ENCODE measurements at places on chromosomes 1 and 21. TPM values are rescaled to one million over a fixed set of nuclear protein-coding genes. Genes with fewer than 3 reads are reported as not detected.

DNA sequence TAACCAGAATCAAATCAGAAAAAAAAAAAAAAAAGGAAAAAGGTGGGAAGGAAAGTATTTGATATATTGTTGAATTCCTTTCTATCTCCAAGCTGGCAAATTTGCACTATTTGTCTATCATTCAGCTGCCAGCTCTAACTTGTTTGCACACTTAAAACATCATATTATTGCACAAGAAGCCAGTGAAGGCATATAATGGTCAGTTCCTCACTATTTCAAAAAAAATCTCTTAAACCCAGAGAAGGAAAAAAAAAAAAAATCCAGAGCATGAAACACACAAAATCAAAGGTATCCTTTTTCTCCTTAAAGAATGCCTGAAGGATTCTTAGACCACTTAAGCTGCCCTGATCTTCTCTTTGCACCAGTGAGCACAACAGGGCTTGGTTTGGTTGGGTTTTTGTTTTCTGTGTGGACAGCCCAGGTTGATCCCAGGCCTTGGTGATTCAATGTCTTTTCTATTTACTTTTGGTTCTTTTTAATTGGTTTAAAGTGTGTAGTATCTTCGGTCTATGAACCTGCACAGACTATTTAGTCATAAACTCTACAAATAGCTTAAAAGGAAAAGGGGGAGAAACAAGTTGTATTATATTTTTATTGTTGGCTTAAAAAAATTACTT lies 40.2 kb downstream of the DUSP10 start:
- DNase-seq: no peak
- no peak overlapping the region for H3K27ac ChIP-seq
- H3K27me3 ChIP-seq: no peaks in the 10 kb centered on the region
- H3K36me3 ChIP-seq: peaks cover 14% of the 10 kb centered on the region

DNA sequence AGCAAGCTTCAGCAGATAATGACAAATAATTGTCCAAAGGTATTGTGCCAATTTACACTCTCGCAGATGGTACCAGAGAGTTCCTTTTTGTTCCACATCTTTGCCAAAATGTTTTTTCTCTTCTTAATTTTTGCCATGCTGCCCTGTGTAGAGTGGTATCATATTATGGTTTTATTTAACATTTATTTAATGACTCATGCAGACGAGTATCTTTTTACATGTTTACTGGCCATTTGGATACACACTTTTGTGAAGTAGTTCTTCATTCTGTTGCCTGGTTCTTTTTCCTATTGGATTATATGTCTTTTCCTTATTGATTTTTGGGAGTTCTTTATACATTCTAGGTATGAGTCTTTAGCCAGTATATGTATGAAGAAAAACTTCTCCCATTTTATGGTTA lies 151.1 kb downstream of the PCNX2 start:
- H3K27ac ChIP-seq: no peak overlapping the region
- H3K4me1 ChIP-seq: no peaks in the 10 kb centered on the region
- no peak for DNase-seq
- H3K27me3 ChIP-seq: no peaks in the 10 kb centered on the region

DNA sequence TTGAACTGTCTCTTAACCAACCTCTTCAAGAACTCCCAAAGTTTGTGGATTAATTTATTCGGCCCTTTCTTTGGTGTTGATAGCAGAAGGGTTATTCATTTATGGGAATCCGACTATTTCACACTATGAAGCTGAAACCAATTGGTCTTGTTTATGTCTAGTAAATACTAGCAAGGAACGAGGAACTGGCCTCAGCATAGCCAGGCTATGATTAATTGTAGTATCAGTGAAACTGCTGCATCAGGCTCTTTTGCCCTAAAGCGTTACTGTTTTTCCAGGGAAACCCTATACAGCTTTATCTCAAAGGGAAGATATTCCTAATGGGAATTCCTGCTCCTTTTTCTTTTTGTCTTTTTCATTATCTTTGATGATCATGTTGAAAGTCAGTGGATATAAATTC lies 35.1 kb downstream of the CLEC20A start:
- H3K27me3 ChIP-seq: no peaks in the 10 kb centered on the region
- peaks cover 28% of the 10 kb centered on the region for H3K36me3 ChIP-seq
- no peaks in the 10 kb centered on the region for H3K4me1 ChIP-seq

OR6N1 gene
- not detected for polyA plus RNA-seq

- no peaks in the 10 kb centered on the region for H3K4me1 ChIP-seq
- no peaks in the 10 kb centered on the region for H3K27me3 ChIP-seq
- H3K4me3 ChIP-seq: no peak overlapping the region
- DNase-seq: no peak
- H3K36me3 ChIP-seq: peaks cover 10% of the 10 kb centered on the region
These were observed 30.5 kb downstream of the ZBTB8OS start for GRCh38 chr1:32619701-32620485.

PLEKHN1 gene
- 0.49 TPM for polyA plus RNA-seq

DNA sequence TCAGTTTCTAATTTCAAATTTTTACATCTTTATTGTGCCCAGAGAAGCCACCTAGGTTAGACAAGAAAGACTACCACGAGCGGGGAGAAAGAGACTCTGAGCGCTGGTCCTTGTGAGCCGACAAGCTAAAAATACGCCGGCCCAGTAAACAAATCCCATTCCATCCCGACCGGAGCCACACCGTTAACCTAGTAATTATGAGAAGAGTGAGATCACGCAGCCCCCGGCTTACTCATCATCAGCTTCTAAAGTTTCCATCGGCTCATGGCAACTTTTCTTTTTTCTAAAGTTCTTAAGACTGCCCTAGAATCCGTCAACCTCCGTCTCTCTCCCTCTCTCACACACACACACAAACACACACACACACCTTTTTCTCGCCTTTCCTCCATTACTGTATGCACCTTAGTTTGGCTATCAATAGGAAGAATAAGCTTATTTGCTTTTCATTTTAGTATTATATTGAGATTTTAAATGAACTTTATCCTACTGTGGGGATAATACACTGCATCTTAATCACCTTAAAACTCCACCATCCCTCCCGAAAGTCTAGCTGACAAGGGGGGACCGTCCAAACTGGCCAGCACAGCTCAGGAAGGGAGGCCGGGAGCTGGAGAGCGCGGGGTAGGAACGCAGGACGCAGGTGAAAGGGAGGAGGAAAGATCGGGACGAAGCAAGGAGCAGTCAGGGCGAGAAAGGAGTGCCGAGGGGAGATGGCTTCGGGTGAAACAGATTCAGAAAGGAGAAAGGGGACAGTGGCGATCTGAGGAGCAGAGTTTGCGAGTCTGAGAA lies 728 bp downstream of the OTUD7B start:
- DNase-seq: peak; percentile 77
- H3K27ac ChIP-seq: peak overlapping the region; percentile 99
- peaks cover 4% of the 10 kb centered on the region for H3K36me3 ChIP-seq
- no peaks in the 10 kb centered on the region for H3K27me3 ChIP-seq

DNA sequence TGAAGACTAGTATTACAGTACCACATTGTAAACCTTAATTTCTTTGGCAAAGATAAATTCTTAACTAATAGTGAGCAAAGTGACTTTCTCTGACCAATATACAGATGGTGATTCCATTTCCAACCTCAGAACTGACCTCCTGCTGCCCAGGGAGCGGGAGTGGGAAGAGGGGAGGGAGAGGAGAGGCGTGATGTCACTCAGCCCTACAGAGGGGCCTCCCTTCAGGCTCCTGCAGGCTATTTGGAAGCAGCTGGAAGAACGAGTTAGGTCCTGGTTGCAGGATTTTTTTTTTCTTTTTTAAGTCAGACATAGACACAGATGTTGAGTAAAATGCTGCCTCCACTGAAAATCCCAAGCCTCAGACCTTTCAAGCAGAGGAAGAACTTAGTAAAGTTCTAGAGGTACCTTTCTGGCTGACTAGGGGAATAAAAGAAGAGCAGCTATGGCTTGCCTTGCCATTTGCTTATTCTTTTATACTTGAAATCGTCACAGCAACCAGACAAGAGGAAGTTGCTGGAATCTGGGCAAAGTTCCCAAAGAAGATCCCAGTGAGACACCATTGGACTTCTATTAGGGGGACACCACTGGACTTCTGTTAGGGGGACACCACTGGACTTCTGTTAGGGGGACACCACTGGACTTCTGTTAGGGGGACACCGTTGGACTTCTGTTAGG lies 54.5 kb downstream of the EXO1 start:
- no peak overlapping the region for H3K4me3 ChIP-seq
- no peak overlapping the region for H3K27ac ChIP-seq
- DNase-seq: peak; percentile 8
- no peaks in the 10 kb centered on the region for H3K27me3 ChIP-seq
- H3K36me3 ChIP-seq: no peaks in the 10 kb centered on the region
- no peaks in the 10 kb centered on the region for H3K4me1 ChIP-seq

DNA sequence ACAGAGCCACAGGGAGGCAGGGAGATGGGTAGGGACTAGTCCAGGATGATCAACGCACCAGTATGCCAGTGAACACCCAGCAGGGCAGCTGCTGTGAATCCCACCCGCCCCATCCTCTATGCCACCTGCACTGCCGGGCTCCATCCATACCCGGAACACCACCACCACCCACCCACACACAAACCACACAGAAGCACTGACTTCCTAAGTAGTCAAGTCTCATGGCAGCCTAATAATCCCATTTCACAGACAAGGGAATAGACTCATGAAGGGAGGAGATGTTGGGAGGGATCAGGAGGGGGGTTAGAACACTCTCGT lies 6.3 kb downstream of the DRAXIN start:
- H3K36me3 ChIP-seq: no peaks in the 10 kb centered on the region
- no peak overlapping the region for H3K27ac ChIP-seq
- no peaks in the 10 kb centered on the region for H3K4me1 ChIP-seq
- DNase-seq: no peak

GRCh38 chr1:244112636-244113035 lies 61.6 kb downstream of the ZBTB18 start:
- no peaks in the 10 kb centered on the region for H3K27me3 ChIP-seq
- H3K36me3 ChIP-seq: no peaks in the 10 kb centered on the region
- no peak overlapping the region for H3K4me3 ChIP-seq

SCP2 gene
- 287 TPM for polyA plus RNA-seq

GRCh38 chr1:56194701-56195300 lies 384.6 kb downstream of the PLPP3 start:
- H3K27ac ChIP-seq: no peak overlapping the region
- no peaks in the 10 kb centered on the region for H3K36me3 ChIP-seq
- no peak overlapping the region for H3K4me3 ChIP-seq

DNA sequence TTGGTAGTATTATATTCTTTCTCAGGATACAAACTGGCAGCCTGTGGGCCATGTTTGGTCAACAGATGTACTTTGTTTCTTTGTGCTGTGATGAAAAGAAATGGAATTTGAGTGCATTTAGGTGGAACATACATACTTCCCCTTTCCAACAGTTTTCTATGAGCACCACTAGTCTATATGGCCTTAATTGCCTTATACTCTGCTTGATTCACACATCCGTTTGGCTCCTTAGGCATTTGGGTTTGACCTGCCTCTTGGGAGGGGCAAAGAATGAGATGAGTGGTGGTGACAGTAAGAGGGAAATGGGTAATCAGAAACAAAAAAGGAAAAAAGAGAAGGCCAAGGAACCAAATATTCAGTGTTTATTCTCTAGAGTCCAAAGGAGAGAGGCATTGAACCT lies 17.0 kb downstream of the CFAP126 start:
- no peaks in the 10 kb centered on the region for H3K4me1 ChIP-seq
- peaks cover 11% of the 10 kb centered on the region for H3K36me3 ChIP-seq
- H3K27me3 ChIP-seq: no peaks in the 10 kb centered on the region

DNA sequence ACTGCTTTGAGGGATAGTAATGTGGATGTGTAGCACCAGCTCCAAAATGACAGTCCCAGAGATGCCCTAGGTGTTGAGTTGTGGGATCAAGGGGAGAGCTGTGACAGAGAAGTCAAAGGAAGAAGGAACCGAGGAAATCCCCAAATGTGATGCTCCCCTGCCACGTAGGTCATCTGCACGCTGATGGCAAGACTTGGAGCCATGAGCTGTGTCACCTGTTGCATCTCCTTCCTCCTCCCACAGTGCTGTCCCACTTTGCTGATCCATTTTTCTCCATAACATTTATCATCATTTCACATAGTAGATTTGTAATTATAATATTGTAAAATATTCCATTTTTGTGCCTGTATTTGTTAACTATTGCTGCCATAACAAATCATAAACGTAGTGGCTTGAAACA lies 17.6 kb upstream of the RCAN1 start:
- H3K4me1 ChIP-seq: no peaks in the 10 kb centered on the region
- no peaks in the 10 kb centered on the region for H3K36me3 ChIP-seq
- H3K27me3 ChIP-seq: no peaks in the 10 kb centered on the region
- no peak for DNase-seq

- no peaks in the 10 kb centered on the region for H3K4me1 ChIP-seq
- H3K36me3 ChIP-seq: no peaks in the 10 kb centered on the region
- DNase-seq: no peak
- no peaks in the 10 kb centered on the region for H3K27me3 ChIP-seq
- no peak overlapping the region for H3K27ac ChIP-seq
- no peak overlapping the region for H3K4me3 ChIP-seq
These were observed 270.0 kb upstream of the BRINP3 start for GRCh38 chr1:190747704-190748103.

SLC5A3 gene
- polyA plus RNA-seq: 44.2 TPM

LMOD1 gene
- polyA plus RNA-seq: 17.3 TPM

DNA sequence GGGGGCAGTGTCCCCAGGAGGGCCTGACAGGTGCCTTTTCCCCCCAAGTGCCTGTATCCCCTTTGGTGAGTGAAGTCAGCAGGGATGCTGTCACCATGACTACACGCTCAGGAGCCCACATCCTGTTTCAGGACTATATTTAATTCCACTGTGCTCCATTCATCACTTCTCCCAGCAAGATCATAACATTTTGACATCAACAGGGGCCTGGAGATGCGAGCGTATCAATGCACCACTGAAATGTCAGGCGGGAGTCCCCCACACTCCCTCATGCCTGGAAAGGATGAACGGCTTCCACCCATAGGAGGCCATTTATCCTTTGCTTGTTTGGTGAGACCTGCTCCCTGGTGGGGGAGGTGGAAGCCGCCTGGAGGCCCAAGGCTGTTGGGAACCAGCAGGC lies 119.1 kb downstream of the PTPRU start:
- H3K27me3 ChIP-seq: peaks cover 16% of the 10 kb centered on the region
- H3K4me1 ChIP-seq: no peaks in the 10 kb centered on the region
- H3K36me3 ChIP-seq: no peaks in the 10 kb centered on the region
- no peak overlapping the region for H3K27ac ChIP-seq
- DNase-seq: no peak
- no peak overlapping the region for H3K4me3 ChIP-seq

GRCh38 chr1:37940299-37940947 lies 6.4 kb downstream of the INPP5B start:
- peak overlapping the region; percentile 65 for H3K27ac ChIP-seq
- H3K4me3 ChIP-seq: no peak overlapping the region
- no peak for DNase-seq
- H3K36me3 ChIP-seq: peaks cover 28% of the 10 kb centered on the region
- peaks cover 15% of the 10 kb centered on the region for H3K4me1 ChIP-seq

DNA sequence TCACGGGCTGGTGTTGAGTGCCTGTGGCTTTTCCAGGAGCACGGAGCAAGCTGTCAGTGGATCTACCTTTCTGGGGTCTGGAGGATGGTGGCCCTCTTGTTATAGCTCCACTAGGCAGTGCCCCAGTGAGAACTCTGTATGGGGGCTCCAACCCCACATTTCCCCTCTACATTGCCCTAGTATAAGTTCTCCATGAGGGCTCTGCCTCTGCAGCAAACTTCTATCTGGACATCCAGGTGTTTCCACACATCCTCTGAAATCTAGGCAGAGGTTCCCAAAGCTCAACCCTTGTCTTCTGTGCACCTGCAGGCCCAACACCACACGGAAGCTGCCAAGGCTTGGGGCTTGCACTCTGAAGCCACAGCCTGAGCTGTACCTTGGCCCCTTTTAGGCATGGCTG lies 157.3 kb downstream of the MRPL39 start:
- no peak overlapping the region for H3K27ac ChIP-seq
- no peaks in the 10 kb centered on the region for H3K4me1 ChIP-seq
- no peaks in the 10 kb centered on the region for H3K27me3 ChIP-seq
- DNase-seq: no peak

- H3K4me3 ChIP-seq: no peak overlapping the region
- no peaks in the 10 kb centered on the region for H3K4me1 ChIP-seq
- no peak overlapping the region for H3K27ac ChIP-seq
- no peak for DNase-seq
These were observed 104.8 kb downstream of the TOMM20 start for GRCh38 chr1:235023711-235024439.

All from large intestine (tissue), 12 donors.